NCI-H1694 (cell line): ENCODE measurements at places on chromosomes 1 and 21.

- no peak for DNase-seq
Measured at GRCh38 chr1:38603907-38604306, 255.7 kb downstream of the RRAGC start.

DNA sequence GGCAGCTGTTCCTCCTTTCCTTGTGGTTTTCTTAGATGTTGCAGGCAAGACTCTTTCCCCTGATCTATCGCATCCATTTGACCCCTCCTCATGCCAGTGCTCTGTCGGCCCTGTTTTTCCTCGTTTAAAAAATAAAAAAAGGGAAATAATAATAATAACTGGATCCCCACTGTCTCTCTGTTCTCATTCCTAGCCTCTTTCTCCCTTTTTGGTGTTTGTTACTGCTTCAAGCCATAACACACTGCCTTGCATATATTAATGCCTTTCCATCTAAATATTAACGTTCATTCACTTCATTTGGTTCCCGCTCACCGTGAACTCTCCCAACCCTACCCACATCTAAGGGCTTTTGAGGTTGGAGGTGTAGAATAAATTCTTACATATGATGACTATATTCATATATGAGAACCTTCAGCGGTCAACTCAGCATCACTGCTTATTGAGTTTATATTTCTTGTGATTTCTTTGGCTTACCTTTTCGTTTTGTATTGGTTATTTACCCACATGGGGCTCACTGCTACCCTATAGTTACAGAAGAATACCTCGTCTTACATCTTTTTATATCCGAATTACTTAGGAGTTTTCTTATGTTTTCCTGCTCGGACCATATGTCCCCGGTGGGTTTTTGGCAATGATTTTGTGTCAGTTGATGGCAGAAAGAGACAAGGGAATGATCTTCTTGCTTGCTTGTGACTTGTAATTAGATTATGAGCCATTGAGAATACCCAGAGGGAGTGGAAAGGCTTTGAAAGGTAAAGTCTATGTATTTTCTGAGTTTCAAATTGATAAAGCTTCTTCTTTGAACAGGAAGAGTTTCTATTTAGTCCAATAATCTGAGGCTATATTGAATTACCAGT, 805 bp downstream of the ATG4C start:
- peak; percentile 38 for DNase-seq

DNA sequence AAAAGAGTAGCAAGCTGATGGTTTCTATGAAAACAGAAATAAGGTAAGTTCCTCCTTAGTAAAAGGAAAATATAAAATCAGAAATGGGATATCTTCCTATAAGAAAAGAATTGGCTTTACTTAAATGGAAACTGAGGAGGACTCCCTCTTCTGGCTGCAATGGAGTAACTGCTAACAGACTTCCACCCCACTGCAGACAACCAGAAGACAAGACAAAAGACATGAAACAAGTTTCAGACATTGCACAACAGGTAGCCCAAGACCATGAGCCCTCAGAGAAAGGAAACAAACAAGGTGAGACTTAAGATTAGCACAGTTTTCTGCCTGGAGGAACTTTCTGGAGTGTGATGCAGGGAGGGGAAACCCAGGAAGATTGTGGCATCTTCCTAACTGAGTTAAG, 17.0 kb upstream of the OLFML2B start:
- DNase-seq: no peak

DNA sequence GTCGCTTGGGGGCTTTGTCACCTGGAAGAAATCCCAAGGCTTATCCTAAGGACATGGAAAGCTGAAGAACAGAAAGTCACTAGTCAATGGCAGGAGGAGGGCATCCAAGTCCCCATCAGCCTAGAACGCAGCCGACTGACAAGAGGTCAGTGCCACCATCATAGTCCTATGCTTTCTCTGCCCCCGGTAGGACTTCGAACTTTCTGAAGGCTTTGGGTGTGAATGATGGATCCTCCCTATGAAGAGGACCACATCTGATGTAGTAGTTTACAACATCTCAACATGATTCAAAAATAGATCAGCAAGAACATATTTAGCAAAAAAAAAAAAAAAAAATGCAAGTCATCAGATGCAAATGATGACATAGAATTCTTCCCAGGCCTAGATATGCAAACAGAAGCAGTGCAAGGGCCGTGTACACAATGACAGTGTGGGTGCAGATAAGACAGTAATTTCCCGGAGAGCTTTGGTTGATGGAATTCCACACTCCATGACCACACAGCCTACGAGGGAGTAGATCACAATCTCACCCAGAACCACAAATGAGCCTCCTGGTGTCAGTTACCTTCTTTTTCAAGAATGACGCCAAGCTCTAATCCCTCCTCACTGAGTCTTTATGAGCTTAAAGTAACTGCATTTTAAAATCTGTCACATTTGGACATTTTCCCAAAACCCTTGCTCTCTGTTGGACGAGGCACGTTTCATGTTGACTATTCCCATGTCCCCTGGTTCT, 88.2 kb downstream of the PSMG1 start:
- DNase-seq: no peak

DNA sequence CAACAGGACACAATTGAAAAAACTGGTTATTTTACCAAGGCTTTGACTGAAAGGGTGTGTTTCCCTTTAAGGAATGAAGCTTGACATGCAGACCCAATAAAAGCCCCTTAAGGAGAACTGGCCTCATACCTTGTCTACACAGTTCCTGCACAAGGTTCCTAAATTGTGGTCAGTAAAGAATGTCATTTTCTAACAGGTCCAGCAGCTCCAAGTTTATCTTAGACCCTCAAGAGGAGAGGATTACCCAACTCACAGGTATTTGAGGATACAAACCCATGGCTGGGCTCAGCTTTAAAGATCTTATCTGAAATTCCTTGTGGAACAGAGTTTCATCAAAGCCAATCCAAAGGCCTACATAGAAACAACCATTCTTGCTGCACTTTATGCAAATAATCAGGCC, 31.4 kb upstream of the CBR3 start:
- DNase-seq: no peak

DNA sequence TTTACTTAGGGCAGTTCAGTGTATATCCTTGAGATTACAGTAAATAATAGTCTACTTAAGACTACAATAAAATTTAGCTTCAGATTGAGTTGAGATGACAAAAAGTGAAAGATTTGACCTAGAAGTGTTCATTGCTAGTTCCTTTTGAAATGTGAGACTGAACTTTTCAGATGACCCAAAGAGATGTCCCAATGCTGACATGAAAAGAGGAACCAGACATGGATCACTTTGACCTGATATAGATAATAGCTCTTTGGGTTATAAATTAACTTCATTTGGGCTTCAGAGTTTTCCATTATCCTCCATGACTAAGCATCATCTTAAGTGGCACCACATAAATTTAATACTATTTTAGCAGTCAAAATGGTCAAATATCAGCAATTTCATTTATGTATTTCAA, 25.7 kb upstream of the OR10J5 start:
- no peak for DNase-seq

GRCh38 chr1:40948741-40949443, 30.6 kb upstream of the CTPS1 start:
- peak; percentile 94 for DNase-seq

- DNase-seq: no peak
Measured at GRCh38 chr21:22650226-22650625, 1652.0 kb downstream of the NCAM2 start.

- DNase-seq: peak; percentile 68
Measured at GRCh38 chr1:220733086-220733601, 15.0 kb upstream of the MTARC2 start.

DNA sequence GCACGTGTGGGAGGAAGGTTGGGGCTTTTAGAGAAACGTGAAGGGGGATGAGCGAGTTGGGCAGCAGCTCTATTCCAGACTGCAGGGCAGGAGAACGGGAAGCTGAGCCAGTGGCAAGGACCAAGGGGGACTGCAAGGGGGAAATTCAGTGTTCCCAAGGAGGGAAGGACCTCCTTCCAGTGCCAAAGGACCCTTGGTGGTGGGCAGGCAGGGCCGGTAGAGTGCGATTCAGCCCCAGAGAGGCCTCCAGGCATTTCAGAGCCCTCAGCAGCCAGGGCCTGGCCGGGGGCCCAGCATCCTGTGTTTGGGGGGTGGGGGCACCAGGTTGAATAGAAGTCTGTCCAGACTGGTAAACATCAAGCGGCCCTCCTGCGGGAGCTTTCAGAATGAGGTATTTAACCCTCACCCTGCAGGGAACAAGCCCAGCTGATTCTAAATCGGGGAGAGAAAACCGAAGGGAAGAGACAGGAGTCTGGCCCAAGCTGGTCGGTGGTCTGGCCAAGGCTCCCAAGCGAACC, 2.3 kb downstream of the COL9A2 start:
- no peak for DNase-seq

DNA sequence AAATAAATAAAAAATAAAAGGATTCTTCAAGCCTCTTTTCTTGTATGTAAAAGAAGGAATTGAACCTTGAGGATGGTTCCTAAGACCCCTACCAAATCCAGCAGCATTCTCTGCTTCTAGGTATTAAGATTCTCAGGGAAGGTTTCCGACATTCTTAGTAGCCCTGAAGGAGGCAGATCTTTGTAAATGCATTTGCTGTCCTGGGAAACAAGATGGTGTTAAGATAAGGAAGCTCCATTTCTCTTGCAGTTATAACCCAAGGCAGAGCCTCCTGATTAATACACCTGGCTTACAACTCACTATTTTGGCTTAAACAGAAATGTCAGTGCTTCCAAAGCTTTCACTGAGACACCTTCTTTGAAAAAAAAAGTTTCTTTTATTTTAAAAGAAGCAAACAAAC, 393.8 kb downstream of the DISC1 start:
- no peak for DNase-seq

- no peak for DNase-seq
Measured at GRCh38 chr1:7478809-7479499, 292.1 kb upstream of the VAMP3 start.

DNA sequence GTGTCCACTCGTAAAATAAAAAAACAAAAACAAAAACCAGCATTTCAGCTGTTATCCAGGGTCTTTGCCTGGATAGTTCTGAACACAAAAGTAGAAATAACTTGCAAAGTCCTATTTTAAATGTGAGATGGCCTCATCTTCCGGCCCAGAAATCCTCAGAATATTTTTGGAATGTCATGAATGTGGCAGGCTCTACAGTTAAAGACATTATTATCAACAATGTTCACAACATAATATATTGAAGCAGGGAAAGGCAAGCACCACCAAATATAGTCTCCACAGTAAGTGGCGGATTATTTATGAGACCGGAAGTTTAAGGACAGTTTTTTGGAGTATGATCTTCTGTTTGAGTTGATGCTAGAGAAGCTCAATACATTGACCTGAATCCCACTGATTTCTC, 1.2 kb upstream of the C1orf198 start:
- no peak for DNase-seq

- DNase-seq: no peak
Measured at GRCh38 chr1:10128101-10128765, 82.1 kb upstream of the KIF1B start.

GRCh38 chr1:162562470-162562828, 927 bp downstream of the UAP1 start:
- DNase-seq: no peak

- no peak for DNase-seq
Measured at GRCh38 chr1:110508028-110508940, 10.7 kb downstream of the KCNA10 start.

DNA sequence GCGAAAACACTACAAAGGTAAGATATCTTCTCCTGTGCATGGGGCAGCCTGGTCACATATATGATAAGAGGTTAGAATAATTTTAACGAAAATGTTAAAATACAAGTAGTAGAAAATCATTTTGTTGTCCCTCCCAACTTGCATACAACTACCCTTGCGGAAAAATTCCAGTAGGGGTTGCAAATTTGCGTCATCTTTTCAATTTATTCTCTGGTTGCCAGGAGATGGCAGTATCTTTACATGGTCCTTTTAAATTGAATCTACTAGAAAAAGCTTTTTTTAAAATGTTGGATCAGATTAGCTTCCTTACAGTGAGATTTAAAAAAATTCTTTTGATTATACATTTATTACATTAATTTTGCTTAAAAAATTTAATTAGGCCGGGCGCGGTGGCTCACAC, 10.9 kb downstream of the S100PBP start:
- peak; percentile 32 for DNase-seq

DNA sequence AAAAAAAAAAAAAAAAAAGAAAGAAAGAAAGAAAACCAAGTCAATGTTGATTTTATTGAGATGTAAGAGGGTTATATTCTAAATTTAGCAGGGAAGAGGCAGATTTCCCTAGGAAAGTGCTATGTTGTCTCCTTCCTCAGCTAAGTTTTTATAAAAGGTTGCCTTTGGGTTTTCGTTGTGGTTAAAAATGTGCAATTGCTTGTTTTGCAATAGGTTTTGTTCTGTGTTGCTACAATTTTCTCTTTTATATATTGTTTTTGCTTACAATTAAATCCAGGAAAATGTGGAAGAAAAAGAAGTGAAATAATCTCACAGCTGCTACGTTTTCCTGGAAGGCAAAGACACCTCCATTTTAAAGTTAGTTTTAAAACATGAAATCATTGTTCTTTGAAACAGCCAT, 136.7 kb upstream of the C1orf105 start:
- no peak for DNase-seq

- no peak for DNase-seq
Measured at GRCh38 chr1:30402031-30402430, 321.4 kb downstream of the MATN1 start.

DNA sequence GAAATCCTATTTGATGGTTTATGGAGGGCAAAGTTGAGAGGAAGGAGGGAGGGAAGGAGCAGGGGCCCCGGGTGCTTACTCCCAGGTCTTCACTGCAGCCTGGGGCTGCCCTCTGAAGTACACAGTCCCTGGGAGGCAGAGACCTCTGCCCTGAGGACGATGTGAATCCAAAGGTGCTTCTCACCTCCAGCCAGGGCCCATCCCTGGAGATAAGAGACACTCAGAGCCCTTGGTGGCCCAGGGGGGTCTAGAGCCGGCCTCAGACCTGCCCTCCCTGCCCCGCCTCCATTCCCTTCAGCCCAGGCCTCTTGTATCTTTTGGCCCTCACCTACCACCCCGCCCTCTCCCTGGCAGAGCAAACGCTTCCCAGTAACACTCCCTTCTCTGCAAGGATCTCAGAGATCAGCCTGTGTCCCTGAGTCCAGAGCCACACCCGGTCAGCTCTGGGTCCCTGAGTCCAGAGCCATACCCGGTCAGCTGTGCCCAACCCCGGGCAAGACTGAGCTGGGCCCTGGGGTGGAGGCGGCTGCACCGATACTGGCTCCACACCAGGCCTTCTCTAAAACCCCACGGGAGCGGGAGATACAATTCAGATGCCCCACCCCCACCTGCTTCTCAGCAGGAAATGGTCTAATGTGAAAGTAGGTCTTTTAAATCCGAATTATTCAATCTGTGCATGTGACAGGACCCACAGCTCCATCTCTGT, 3.6 kb upstream of the GNB1 start:
- DNase-seq: no peak

GRCh38 chr1:212712451-212713303, 13.0 kb upstream of the BATF3 start:
- no peak for DNase-seq

GRCh38 chr1:201900476-201900875, 11.8 kb downstream of the SHISA4 start:
- DNase-seq: no peak

DNA sequence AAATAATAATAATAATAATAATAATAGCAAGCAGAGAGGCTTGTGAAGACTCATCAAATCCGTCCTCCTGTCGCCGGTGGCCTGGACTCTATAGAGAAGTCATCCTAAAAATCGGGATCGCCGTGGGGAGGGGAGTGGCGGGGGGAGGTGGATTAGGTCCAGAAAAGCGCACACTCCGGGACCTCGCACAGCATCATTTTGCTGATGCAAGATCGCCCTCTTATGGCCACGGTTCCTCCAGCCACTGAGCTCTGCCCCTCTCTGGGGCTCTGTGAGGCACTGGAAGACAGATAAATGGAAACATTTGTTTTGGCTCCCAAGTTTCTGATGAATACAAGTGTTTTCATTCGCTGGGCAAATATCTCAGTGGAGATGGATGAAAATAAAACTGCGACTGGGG, 612.0 kb downstream of the MATN1 start:
- DNase-seq: peak; percentile 43

- no peak for DNase-seq
Measured at GRCh38 chr1:55481634-55482033, 266.5 kb upstream of the USP24 start.
